Fibroblast of lung (primary cell): ENCODE measurements at places on chromosomes 13 and 19. TPM values are rescaled to one million over a fixed set of nuclear protein-coding genes. Genes with fewer than 3 reads are reported as not detected.

The LIM2 gene
- total RNA-seq = not detected in 2 replicates

The SPC24 gene
- 3.9 and 32.0 TPM in 2 replicates for total RNA-seq

The IL17D gene
- 2.3 and 3.1 TPM in 2 replicates for total RNA-seq

The AMER2 gene
- under 0.01 TPM in 1 of 2 replicates, not detected in the other for total RNA-seq

The ZNF256 gene
- total RNA-seq = 5.1 and 6.3 TPM in 2 replicates

The DIRAS1 gene
- total RNA-seq = 11.3 and 19.0 TPM in 2 replicates

The TTYH1 gene
- not detected in 2 replicates for total RNA-seq

The CEACAM7 gene
- not detected in 2 replicates for total RNA-seq

The ACP7 gene
- not detected in 2 replicates for total RNA-seq

The CYP2A7 gene
- not detected in 2 replicates for total RNA-seq

The ZNF582 gene
- total RNA-seq = 4.1 and 4.8 TPM in 2 replicates

The ZNF610 gene
- total RNA-seq = 3.3 and 5.3 TPM in 2 replicates

The ZNF91 gene
- total RNA-seq = 15.7 and 17.8 TPM in 2 replicates

The ZNF253 gene
- total RNA-seq = 3.3 and 5.6 TPM in 2 replicates

The PCDH17 gene
- total RNA-seq = under 0.01 and 0.17 TPM in 2 replicates

The ELOF1 gene
- total RNA-seq = 28.2 and 29.6 TPM in 2 replicates

The BRSK1 gene
- 3.9 and 5.1 TPM in 2 replicates for total RNA-seq

The TTC9B gene
- not detected in 2 replicates for total RNA-seq

The POU2F2 gene
- total RNA-seq = under 0.01 and 0.17 TPM in 2 replicates

The RYR1 gene
- under 0.01 and 0.26 TPM in 2 replicates for total RNA-seq

The GIPC3 gene
- under 0.01 TPM in 2 replicates for total RNA-seq

The ABHD17A gene
- 59.1 and 74.5 TPM in 2 replicates for total RNA-seq

The ZNF558 gene
- 38.6 and 48.0 TPM in 2 replicates for total RNA-seq

The SYCN gene
- total RNA-seq = not detected in 2 replicates

The SLITRK6 gene
- 14.6 and 39.5 TPM in 2 replicates for total RNA-seq

The FUT3 gene
- not detected in 2 replicates for total RNA-seq

The NLRP11 gene
- under 0.01 TPM in 2 replicates for total RNA-seq

The MADCAM1 gene
- 0.17 and 0.26 TPM in 2 replicates for total RNA-seq

The LIG1 gene
- total RNA-seq = 8.5 and 10.6 TPM in 2 replicates

The DYRK1B gene
- 8.5 and 12.2 TPM in 2 replicates for total RNA-seq

The CEACAM8 gene
- total RNA-seq = not detected in 2 replicates

The ARL11 gene
- under 0.01 TPM in 1 of 2 replicates, not detected in the other for total RNA-seq

The GATAD2A gene
- total RNA-seq = 28.8 and 31.7 TPM in 2 replicates

The LHB gene
- not detected in 2 replicates for total RNA-seq
